ENCODE measurements at places on chromosomes 13 and 19. TPM values are rescaled to one million over a fixed set of nuclear protein-coding genes. Genes with fewer than 3 reads are reported as not detected.
A peak's percentile ranks its signal among the peaks of the same experiment; 100 is the strongest.

The FGF9 gene
- not detected for total RNA-seq

The TMEM238 gene
- 11.4 TPM for total RNA-seq

The PPAN gene
- total RNA-seq, result 19.9 TPM

The DOHH gene
- total RNA-seq, result 3.7 TPM

The SYT5 gene
- total RNA-seq, result 1.7 TPM

The DOCK9 gene
- total RNA-seq, result 22.9 TPM

GRCh38 chr19:28987177-28987576 is 225.8 kb downstream of the UQCRFS1 start:
- DNase-seq, result no peak
- H3K27ac ChIP-seq, result no peak overlapping the region
- H3K4me1 ChIP-seq, result no peaks in the 10 kb centered on the region
- no peaks in the 10 kb centered on the region for H3K36me3 ChIP-seq
- H3K27me3 ChIP-seq, result no peaks in the 10 kb centered on the region

DNA sequence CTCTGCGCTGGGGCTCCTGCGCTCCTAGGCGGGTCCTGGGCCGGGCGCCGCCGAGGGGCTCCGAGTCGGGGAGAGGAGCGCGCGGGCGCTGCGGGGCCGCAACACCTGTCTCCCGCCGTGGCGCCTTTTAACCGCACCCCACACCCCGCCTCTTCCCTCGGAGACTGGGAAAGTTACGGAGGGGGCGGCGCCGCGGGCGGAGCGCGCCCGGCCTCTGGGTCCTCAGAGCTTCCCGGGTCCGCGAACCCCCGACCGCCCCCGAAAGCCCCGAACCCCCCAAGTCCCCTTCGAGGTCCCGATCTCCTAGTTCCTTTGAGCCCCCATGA is at the start of gene GJB2:
TSS of gene GJB2 (minus strand) at position 103 of the 326 bp plus-strand sequence. CDS start 3,357 bp downstream, outside the sequence.
- no peaks in the 10 kb centered on the region for H3K4me1 ChIP-seq
- H3K27me3 ChIP-seq, result no peaks in the 10 kb centered on the region
- peak; percentile 68 for DNase-seq
- H3K27ac ChIP-seq, result peak within 1 kb of the TSS; percentile 54
- no peaks in the 10 kb centered on the region for H3K36me3 ChIP-seq

DNA sequence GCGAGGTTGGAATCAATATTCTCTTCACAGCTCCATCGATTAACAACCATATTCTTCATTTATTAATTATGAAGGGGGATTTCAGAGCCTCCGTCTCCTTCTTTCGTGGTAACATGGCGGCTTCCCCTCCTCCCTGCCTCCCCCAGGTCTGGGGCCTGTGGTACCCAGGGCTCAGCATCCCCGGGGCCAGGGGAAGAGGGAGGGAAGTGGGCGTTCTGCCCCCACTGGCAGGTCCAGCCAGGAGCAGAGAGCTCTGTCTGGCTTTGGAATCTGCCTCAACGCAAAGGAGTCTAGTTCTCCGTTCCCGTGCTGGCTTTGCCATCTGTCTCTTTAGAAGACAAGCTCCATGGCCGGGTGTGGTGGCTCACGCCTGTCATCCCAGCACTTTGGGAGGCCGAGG is 37.8 kb upstream of the ONECUT3 start:
- no peak overlapping the region for H3K27ac ChIP-seq
- H3K4me1 ChIP-seq, result no peaks in the 10 kb centered on the region
- H3K4me3 ChIP-seq, result no peak overlapping the region
- no peaks in the 10 kb centered on the region for H3K36me3 ChIP-seq
- no peaks in the 10 kb centered on the region for H3K27me3 ChIP-seq

Measured in right lobe of liver (tissue), 6 donors.